ENCODE measurements at places on chromosomes 12 and 14.

- no peak for DNase-seq
Measured at GRCh38 chr12:76272287-76272686, 75.9 kb downstream of the BBS10 start.

DNA sequence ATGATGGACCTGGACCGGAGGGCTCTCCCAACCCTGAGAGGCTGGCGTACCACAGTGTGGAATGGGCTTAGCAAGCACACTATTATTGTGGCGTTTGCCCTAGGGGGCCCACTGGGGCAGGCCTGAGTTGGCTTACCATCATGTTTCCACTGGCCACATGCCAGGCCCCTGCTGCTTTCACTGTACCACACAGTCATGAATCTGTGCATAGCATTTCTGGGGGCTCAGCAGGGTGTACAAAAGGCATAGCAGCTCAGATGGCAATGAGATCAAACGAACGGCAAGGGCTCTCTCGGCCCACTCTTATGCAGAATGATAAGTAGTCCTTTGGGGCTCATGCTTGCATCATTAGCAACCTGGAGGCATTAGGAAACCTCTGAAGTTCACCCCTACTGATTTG is 137.0 kb upstream of the HIF1A start:
- no peak for DNase-seq

- no peak for DNase-seq
Measured at GRCh38 chr12:113439606-113440030, 17.4 kb downstream of the SDSL start.

DNA sequence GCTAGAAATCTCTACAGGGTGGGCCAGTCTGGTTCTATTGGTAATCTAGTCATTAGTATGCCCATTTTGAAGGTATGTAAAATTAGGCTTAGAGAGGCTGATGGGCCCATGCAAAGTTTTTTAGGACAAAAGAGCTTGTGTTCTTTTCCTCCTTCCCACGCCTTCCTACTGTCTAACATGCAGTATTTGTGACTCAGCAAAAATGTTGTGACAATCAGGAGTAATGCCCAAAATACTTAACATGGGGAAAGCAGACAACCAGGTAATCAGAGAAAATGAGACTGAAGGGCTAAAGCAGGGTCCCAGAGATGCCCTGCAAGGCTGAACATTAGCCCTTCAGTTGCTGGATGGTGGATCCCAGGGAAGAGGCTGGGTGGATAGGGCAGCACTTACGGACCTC is 437.9 kb downstream of the BCL11B start:
- DNase-seq = no peak

DNA sequence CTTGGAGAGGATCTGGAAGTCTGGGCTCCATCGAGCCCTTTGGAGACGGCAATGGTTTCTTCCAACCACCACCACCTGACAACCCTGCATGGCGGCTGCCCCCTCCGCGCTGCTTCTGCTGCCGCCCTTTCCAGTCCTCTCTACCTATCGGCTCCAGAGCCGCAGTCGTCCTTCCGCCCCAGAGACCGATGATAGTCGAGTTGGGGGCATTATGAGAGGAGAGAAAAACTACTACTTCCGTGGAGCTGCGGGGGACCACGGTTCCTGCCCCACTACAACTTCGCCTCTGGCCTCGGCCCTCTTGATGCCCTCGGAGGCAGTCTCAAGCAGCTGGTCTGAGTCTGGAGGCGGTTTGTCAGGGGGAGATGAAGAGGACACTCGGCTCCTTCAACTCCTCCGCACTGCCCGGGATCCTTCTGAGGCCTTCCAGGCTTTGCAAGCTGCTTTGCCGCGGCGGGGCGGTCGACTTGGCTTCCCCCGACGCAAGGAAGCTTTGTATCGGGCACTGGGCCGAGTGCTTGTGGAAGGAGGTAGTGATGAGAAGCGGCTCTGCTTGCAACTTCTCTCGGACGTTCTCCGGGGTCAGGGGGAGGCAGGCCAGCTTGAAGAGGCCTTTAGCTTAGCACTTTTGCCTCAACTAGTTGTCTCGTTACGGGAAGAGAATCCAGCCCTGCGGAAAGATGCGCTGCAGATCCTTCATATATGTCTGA is 499 bp downstream of the TOGARAM1 start:
- peak; percentile 86 for DNase-seq
